Activated naive CD4-positive, alpha-beta T cell (primary cell): ENCODE measurements at places on chromosomes 6 and 20.

- no peak for DNase-seq
These were observed 1.9 kb downstream of the VWA7 start for GRCh38 chr6:31775184-31775583.

DNA sequence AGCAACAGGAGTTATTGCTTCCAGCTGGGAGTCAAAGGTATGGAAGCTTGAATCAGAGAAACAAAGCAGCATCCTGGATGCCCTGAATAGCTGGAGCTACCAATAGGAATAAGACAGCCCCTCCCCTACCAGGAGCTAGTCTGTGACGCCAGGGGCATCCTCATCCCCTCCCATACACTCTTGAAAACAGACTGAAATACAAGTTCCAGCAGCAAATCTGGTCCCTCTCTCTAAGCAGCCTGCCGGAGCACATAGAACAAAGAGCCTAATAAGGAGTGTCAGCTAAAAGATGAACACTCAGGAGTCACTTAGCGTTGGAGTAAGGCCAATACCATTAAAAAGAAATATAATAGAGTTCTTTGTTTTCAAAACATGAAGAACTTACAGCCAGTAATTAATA lies 25.6 kb downstream of the FILIP1 start:
- DNase-seq: no peak

- no peak for DNase-seq
These were observed 21.6 kb upstream of the FBXO9 start for GRCh38 chr6:53043581-53043980.

- no peak for DNase-seq
These were observed 34.0 kb upstream of the FANCE start for GRCh38 chr6:35417979-35418661.

DNA sequence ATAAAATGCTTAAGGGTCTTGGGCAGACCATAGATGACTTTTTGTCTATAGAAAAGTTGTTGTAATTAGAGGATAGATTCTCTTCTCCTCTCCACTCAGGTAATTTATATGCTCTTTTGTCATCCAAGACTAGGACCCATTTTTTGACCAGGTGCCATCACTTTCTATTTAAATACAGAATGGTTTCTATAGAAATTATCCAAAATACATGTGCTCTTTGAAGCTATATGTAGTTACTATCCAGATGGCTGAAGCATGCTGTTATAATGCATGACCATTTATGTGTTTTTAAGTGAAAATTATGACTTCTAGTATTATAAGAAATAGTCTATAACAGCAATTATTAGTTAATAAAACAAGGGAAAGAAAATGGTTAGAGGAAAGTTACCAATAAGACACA lies 3.0 kb upstream of the MLIP start:
- DNase-seq: no peak

DNA sequence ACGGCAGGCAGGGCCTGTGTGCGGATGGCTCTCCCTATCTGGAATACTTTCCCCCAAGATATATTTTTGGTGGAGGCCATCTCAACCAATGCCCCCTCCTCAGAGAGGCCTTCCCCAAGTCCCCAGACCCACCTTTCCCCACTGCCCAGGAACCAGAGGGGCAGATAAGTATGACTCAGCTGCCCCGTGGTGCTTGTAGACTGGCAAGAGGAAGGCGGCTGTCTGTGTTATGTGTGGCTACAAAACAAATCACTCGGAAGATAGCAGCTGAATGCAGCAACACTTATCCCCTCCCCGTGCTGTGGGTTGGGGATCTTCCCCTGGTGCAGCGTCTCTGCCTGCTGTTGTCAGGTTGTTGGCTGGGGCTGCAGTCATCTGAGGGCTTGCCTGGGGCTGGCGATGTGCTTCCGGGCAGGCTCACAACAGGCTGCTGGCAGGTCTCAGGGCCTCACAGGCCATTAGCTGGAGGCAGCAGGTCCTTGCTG lies 7.1 kb downstream of the NPEPL1 start:
- DNase-seq: no peak

- DNase-seq: no peak
These were observed 1.2 kb downstream of the DNMT3B start for GRCh38 chr20:32763202-32764004.

DNA sequence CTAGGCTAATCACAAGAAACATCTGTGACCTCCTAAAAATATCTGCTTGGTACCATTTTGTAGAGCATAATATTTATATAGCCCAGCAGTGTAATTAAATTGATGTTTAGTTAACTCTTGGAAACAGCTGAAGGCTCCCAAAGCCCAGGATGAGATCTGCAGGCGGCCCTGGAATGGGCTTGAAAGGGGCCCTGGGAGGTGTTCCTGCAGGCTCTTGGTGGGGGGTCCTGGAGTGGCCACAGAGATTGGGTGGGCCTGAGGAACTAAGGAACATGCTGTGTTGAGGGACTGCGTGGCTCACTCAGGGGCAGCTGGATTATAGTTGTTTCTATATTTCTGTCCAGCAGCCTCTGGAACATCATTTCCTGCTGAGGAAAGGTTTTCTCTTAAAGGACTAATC lies 9.2 kb downstream of the SCP2D1 start:
- DNase-seq: no peak

DNA sequence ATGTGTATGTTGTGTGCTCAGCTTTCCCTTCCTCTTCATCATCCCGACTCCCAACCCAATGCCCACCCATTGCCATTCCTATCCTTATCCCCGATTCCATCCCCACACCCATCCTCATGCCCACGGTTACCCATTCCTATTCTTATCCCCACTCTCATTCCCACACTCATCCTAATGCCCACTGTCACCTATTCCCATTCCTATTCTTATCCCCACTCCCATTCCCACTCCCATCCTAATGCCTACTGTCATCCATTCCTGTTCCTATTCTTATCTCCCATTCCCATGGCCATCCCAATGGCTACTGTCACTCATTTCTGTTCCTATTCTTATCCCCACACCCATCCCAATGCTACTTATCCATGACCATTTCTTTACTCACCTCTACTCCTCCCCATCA lies 254.1 kb downstream of the DHX35 start:
- no peak for DNase-seq

DNA sequence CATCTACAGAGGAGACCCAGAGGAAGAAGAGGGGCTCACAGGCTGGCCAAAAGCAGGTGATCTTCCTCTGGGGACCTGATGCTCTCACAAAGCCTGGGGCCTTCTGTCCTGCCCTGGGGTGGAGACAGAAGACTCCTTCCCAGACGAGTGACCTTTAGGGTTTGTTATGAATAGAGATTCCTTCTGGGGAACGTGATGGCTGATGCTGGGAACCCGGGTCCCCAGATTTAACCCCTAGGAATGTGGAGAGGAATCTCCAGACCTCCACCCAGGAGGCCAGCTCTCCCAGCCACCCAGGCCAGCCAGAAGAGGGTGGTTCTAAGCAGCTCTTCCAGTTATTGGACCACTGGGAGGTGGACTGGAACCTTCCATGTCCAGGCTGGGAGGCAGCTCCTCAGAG lies 16.8 kb upstream of the CCN5 start:
- DNase-seq: no peak

DNA sequence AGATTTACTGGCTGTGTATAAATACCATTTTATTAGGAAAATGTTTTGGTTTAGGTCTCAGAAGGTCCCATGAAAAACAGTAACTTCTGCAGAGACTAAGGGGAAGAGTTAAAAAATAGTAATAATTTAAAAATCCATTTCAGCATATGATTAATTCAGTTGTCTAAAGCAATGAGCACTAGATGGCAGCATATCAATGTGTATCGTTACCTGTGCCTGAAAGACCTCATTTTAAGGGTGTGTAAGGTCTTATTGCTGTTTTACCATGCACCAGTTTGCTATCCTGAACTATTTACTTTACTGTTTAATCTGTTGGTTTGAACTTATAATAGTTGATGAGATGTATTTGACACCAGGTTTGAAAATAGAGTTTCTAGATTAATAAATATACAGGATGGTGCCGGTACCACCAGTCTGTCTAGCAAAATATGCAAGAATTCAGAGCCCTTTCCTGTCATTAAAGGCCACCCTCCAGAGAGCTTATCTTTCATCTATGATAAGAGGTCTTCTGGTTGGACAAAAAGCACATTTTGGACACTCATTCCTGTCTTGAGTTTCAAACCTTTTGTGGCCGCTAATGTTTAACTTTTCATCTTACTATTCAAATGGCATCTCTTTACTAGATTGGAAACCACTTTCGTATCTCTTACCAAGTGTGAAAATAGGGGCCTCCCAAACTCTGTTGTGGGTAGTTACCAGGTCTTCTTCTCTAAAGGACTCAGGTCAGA lies 8.9 kb upstream of the AHI1 start:
- no peak for DNase-seq

DNA sequence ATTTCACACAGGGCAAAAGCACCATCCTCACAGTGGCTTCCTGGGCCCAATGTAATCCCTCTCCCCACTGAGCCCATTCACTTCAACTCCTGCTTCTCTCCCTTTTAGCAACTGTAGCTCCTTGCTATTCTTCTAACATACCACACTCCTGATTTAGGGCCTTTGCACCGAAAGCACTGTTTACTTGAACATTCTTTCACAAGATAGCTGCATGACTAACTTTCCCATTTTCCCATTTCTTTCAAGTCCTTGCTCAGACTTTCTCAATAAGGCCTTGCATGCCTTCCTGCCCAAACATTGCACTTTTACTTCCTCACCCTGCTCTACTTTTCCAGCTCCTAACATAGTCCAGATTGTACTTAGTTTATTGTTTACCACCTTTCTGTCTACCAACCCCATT lies 73.0 kb downstream of the SHPRH start:
- no peak for DNase-seq

DNA sequence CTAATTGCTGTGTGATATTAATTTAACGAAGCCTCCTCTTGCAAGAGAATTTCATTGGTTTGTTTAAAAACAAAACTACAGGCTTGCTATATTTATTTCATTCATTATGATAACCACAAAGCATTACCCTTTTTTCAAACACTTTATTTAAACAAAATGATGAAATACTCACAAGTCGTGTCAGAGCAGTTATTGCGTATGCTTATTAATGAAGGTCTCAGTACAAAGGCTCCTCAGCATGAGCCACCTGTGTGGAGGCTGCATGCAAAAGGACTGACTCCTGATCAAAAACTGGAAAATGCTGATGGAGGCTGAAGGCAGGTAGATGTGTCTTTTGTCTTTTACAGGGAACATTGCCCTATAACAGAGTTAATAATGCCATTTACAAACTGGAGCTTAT lies 130.5 kb downstream of the CRYBG1 start:
- no peak for DNase-seq

DNA sequence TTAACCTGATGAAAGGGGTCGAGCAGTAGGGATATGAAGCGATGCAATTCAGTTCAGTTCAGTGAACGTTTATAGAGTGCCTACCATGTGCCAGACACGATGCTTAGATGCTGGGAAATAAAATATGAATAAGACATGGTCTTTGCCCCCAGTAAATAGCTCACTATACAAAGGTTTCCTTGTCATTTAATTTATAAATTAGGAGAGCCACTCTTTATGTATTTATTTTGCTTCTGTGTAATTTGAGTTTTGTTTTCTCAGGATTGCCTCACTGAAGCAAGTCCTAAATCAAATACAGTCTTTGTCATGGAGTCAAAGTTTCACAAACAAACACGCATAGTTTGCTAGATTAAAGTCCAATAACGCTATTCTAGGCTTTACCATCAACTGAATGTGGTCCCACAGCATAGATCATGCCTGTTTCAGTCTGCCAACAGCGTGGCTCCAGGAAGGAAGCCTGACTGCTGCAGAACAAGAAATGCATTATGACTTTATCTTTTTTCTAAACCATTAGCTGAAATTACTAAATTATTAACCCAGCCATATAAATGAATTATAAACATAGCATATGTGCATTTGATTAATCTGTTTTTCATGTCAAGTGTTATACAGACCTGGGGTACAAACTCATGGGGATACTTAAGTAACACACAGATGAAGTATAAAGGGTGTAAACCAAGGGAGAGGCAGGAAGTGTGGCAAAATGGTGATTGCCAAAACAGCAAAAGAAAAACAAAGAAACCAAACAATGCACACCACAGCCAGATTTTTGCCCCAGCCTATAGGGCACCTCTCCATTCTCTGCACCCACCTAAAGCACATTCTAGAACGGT lies 29.8 kb upstream of the CCN2 start:
- no peak for DNase-seq

- no peak for DNase-seq
These were observed 780 bp upstream of the TAF4 start for GRCh38 chr20:62066339-62066982.

- DNase-seq: no peak
These were observed 221.8 kb upstream of the SOX4 start for GRCh38 chr6:21371676-21372171.

DNA sequence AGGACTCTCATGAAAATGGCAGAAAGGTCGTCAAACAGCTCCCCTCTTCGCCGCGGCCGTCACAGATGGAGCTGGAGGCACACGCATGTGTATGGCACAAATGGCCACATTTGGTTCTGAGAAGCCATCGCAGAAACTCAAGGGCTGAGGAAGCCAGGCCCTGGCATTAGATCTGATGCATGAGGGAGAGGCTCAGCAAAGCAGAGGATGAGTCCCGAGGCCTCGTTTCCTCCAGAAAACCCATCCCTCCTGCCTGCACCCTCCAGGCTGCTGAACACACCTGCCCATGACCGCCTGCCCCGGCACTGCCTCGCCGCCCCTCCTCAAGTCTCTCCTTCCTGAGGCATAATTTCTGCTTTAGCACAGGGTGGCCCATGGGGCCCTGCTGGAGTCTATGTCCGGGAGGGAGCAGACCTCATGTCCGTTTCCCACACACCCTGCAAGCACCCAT lies 240.3 kb downstream of the DLL1 start:
- DNase-seq: no peak

- DNase-seq: no peak
These were observed 118.2 kb upstream of the GJE1 start for GRCh38 chr6:142014515-142014914.

- no peak for DNase-seq
These were observed 50.7 kb upstream of the TNFRSF21 start for GRCh38 chr6:47360388-47360787.

DNA sequence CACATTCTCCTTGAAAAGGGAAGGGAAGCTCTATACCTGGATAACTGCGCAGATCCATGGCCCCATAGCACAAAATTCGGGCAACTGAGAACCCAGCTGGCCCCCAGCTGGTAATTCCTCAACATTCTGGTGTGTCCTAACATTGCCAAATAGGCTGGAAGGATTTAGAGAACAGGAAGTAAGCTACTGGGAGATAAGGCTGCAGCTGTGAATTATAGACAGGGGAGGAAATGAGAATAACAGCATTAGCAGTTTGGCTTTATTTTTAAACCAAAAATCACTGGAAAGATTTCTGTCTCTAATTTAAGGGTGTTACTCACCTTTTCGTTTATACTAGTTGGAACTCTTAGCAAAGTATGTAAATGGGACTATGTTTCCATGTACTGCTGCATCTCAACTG lies 97.2 kb downstream of the TULP4 start:
- DNase-seq: no peak

DNA sequence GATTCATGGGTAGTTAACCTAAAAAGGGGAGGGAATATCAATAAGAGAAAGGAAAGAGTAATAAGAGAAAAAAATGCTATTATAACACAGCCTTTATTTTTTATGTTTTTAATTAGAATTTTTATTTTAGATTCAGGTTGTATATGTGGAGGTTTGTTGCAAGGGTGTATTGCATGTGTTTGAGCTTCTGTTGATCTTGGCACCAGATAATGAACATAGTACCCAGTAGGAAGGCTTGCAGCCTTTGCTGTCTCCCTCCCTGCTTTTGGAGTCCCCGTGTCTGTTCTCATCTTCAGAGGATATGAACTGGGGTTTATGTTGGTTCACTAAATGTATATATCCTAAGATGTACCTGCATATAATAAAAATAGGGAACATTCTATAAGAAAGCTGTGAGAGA lies 250.0 kb downstream of the UST start:
- DNase-seq: no peak

GRCh38 chr6:136491251-136491650 lies 59.0 kb downstream of the MAP7 start:
- no peak for DNase-seq

GRCh38 chr6:55528624-55529023 lies 50.4 kb downstream of the HMGCLL1 start:
- no peak for DNase-seq
